Tibial nerve (tissue), 4 donors: ENCODE measurements at places on chromosomes 6 and 20. TPM values are rescaled to one million over a fixed set of nuclear protein-coding genes. Genes with fewer than 3 reads are reported as not detected.

ANGPT4 gene
- 0.63 TPM for total RNA-seq

DNA sequence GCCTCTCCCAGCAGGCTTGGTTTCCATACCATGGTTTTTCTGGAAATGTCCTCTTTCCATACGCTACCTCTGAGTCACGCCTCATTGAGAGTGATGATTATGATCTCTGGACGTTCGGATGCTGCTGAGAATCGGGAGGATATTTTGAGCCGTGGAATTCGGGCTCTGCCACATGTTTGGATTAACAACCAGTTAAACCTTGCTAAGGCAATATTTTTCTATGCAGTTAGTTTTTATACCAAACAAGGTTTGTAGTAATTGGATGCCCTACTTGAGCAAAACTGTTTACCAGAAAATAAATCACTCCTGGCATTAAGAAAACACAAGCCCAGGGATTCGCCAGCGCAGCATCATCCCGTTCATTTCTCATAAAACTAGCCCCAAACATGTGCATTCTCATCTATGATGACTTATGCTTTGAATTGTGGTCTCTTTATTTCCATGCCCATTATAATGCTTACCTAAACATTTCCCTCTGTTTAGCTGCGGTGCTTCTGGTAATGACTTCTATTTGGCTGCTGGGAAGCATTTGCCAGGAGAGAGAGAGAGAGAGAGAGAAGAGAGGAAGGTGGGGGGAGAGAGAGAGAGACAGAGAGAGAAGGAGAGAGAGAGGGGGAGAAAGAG lies 198.9 kb downstream of the CLIC5 start:
- DNase-seq, result no peak

DNA sequence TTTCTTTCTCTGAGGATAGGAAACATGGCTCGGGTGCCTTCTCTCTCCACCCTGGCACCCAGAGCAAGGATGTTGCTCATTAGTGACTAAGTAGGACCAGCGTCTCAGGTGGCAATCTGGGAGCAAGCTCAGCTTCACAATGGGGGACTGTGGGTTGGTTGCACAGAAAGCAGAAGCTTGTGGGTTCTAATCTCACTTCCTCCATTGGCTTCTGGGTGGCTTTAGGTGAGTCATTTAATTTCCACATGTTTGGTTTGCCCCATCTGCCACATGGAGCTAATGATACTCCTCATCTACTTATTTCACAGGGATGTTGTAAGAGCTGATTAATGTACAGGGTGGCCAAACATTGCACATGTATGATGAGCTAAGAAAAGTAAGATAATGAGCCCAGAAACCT lies 54.8 kb upstream of the AKIRIN2 start:
- DNase-seq, result no peak

DNA sequence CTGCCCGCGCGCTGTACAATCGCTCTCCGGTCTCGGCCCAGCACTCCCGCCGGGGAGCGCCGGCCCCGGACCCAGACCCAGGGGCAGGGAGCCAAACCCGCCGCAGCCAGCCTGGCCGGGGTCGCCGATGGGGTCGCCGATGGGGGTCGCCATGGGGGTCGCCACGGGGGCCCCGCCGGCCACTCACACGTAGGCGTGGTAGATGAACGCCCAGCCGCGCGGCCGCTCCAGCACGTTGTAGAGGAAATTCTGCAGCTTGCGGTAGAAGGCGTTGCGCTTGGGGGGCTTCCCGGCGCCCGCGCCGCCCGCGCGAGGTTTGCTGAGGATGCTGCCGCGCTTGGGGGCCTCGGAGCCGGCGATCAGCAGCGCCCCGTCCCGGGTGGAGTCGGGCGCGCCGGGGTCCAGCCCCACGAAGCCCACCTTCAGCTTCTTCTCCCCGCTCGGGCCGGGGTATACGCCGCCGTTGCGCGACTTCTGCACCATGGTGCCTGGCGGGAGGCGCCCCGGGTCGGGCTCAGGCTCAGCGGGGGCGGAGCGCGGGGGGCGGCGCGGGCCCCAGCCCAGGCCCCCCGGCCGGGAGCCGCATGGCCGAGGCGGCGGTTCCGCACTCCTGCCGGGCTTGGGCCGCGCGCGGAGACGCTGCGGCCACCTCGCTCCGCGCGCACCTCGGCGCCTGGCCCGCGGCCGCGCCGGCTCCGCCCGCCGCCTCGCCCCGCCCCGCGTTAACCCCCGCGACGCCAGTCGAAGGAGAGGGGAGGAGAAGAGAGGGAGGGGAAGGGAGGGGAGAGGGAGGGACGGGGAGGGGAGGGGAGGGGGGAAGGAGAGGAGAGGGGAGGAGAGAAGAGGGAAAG lies at the start of gene KCNQ2:
TSS of gene KCNQ2 (minus strand) at position 675 of the 851 bp plus-strand sequence. CDS start at position 483, 192 bp downstream.
- no peak for DNase-seq

PDSS2 gene
- total RNA-seq, result 8.2 TPM

DNA sequence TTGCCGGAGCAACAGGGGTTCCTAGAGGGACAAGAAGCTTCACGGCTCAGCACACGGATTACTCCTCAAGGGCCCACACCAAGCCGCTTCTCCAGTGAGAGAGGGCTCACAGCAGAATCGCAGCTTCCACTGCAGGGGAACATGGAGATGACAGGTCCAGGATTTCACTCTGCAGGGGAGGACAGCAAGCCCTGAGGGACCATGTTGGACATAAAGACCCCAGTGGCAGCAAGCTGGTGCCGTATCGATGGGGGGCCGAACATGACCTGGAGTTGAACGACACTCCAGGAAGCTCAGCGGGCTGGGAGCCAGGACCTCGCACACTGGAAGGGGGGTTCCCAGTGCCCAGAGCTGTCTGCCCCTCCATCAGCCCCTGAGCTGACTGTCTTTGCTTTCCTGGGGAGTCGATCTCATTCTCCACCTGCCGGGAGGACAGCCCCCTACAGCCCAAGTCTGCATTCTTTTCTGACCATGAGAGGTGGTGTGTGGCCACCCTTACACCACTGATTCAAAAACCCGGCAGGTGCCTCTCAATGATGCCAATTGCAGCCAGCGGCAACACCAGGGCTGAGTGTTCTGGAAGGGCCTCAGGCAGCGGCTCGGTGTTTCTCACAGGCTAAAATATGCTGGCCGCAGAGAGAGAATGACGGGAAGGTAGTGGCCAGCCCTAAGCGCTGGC lies 194.5 kb upstream of the CDH4 start:
- no peak for DNase-seq

DNA sequence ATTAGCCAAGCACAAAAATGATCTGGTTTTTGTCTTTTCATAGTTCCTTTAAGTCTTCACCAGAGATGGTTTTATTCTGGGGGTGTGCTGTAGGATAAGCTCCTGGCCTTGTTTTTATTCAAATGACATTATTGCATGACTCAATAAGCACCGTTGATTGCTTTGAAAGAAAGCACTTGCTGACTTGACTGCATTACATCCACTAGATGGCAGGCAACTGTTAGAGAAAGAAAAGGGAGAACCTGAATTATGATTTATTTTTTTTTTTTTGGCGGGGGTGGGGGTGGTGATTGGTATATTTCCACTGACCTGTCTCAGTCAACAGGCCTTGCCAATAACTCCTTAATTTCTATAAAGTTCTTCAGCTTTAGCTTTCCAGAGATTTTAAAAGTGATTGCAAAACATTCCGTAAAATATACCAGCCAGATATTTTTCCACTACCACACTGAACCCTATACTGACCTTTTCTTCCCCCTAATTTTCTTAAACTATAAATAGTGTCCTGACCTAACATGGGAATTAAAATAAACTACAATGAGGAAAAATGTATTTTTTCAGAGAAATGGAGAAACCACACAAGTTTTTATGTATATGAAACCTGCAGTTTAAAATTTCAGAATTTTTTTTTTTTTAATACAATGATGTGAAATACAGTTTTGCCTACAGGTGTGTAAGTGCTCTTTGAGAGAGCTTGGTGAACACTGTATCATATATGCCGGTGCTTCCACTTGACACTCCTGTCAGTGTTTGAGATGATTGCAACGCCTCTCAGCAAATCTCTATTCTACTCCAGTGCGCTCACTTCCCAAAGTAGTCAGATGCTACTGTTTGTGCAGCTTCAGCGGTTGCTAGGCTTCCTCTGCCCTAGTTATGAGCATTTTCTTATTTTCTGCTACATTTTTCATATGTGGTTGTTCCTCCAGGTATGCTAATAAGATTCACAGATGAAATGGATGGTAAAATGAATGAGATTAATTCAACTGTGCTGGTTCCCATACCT lies 274.3 kb downstream of the CD109 start:
- peak; percentile 27 for DNase-seq

TREM2 gene
- 16.3 TPM for total RNA-seq

- no peak for DNase-seq
Measured at GRCh38 chr6:39530201-39530759, 194.9 kb downstream of the KIF6 start.

GRCh38 chr20:61166324-61166723 lies 85.7 kb upstream of the CDH4 start:
- DNase-seq, result no peak

DNA sequence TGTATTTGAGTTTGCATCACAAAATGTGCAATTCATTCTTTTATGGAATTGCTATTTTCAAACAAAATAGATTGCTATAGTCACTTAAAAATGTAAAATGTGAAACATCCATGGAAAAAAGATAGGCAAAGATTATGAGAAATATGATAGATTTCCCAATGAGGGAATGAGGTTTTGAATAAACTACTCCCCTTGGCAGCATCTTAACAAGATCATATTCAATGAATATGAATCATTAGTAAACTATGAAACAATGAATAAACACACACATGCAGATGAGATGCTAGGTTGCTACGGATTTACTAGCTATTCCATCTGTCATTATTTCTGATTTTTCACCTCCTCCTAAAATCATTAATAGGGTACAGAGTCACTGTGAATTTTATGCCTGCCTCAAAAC lies 401.8 kb downstream of the PHF3 start:
- no peak for DNase-seq

GRCh38 chr20:33731693-33732165 lies at the start of gene ZNF341:
Gene ZNF341, plus strand, starts transcription at chr20:33731996. Its CDS starts 26 bp downstream, at chr20:33732022.
- peak; percentile 71 for DNase-seq

GRCh38 chr20:1377341-1377871 lies 15.4 kb downstream of the FKBP1A start:
- DNase-seq, result no peak

CLVS2 gene
- under 0.01 TPM for total RNA-seq

GRCh38 chr6:42075159-42075838 lies 25.0 kb downstream of the TAF8 start:
- peak; percentile 85 for DNase-seq

DNA sequence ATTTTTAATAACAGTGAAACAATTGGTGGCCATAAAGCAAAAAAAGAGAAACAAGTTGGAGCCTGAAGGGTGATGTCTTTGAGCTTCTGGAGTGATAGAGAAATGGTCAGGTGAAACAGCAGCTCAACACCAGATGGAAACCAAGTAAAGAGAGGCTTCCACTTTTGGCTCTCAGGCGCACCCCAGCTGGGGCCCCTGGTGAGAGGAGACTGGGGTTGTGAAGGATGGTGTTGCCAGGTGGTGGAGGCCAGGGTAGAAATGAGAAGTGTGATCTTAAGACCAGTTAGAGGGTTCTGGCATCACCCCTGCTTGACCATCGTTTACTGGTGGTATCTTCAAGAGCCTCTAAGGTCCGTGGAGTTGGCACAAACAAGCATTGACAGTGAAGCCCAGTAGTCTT lies 126.0 kb upstream of the AKIRIN2 start:
- no peak for DNase-seq

GRCh38 chr6:41022294-41022693 lies 16.7 kb downstream of the UNC5CL start:
- DNase-seq, result no peak

GRCh38 chr6:166032366-166033200 lies 135.1 kb downstream of the TBXT start:
- no peak for DNase-seq

DNA sequence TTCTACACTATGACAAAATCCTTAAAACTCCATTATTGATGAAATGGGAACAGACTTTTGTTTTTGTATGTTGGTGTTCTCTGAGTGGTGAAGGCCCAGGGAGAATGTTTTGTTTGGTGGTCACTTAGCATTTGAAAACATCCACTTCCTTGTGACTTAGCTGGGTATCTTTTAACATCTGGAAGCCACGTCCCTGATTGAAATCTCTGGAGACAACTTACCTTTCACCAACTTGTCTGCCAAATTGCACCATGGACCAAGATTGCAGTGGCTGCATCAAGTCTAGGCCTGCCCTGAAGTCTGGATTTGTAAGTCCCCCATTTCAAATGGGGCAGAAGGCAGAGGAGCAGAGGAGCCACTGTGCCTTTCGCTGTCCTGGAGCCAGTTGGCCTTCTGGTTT lies 534 bp upstream of the EFCAB8 start:
- no peak for DNase-seq

- DNase-seq, result no peak
Measured at GRCh38 chr6:108526739-108527174, 34.0 kb upstream of the FOXO3 start.

MYLK4 gene
- 0.42 TPM for total RNA-seq

VNN1 gene
- total RNA-seq, result 1.4 TPM

DNA sequence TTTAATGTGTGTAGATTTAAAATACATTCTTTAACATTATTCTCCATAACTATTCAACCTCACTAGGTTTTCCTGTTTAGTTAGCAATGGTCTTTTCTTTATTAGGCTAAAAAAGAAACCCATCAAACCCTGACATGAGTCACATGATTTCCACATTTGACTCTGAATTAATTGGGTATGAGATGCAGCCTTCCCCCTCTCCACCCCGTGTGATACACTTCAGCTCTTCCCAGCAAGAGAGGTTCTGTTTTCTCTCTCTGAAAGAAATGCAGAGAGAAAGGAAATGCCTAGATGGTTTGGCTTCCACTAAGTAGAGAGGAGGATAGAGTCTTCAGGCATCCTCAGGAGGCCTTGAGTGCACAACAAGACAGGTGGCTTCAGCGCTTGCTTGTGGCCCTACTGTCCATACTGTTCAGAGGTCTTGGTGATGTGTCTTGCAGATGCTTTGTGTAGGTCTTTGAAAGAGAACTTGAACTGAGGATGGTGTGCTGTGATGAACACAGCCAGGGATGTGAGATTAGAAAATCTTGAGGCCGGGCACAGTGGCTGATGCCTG lies 17.3 kb downstream of the FARS2 start:
- DNase-seq, result no peak

- DNase-seq, result no peak
Measured at GRCh38 chr20:12829170-12829569, 179.6 kb upstream of the SPTLC3 start.

MAD2L1BP gene
- total RNA-seq, result 21.3 TPM

- no peak for DNase-seq
Measured at GRCh38 chr6:111706841-111707391, 101.2 kb upstream of the TRAF3IP2 start.

DNA sequence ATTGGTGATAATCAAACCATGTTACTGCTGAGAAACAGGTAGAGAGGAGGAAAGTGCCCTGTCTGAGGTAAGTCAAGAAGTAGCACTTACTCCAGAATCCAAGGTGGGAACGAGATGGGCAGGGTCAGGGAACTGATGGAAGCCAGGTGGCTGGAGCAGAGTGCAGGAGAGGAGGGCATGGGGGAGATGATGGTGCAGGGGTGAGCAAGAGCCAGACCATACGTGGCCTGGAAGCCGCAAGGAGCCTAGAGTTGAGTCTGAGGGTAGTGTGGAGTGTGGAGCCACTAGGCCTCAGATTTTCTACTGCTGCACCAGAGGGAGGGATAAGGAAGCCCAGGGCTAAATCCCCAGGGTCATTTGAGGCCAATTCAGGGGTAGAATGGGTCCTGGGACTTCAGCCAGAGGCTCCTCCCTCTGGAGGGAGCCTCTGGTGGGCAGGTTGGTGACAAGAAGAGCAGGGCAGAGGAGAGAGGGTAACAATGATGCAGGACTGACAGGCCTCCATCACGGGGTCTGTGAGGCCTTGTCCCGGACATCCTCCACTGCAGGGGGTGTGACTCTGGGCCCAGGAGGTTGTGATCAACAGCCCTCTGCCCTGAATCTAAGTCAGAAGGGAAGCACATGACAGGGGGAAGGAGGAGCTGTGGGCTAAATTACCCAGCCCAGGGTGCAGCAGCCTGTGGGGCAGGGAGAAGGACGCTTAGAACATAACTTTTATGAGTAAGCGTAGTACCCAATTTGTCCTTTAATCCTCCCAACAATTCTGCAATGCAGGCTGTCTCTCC lies 28.7 kb downstream of the COX4I2 start:
- DNase-seq, result no peak

QRSL1 gene
- 11.7 TPM for total RNA-seq
